ENCODE measurements at places on chromosomes 5 and 9. TPM values are rescaled to one million over a fixed set of nuclear protein-coding genes. Genes with fewer than 3 reads are reported as not detected.

BTNL3 gene
- total RNA-seq, result not detected

DNA sequence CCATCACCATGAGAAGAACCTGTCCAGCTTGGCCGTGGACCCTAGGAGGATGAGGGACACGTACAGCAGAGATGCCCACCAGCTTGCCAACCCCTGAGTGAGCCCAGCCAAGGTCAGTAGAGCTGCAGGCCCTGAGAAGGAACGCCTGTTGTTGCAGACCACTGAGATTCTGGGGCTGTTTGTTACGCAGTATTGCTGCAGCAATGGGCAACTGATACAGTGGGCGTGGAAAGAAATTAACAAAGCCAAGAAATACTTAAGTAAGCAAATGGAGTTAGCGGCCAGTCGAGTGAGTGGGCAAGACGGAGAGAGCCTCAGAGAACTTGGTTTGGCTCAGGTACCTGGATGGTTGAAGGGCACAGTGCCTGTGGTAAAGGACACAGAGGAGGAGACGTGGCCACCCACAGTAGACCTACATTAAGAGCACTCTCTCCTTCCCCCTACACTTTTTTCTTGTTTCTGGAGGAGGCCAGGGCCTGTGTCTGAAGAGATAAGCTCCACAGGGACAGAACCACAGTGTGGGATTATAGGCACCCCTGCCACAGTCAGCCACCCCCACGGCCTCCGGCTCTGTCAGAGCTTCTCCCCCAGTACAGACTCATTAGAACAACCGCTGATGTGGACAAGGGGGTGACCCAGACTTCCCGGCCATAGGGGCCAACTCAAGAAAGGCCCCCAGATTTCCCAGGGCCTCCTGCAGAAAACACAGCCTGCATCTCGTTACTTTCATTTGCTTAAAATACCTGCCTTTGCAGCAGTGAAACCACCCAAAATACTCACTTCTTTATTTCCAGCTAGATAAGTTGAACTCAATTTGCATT is 40.1 kb upstream of the GRHPR start:
- no peak overlapping the region for H3K27ac ChIP-seq
- H3K4me1 ChIP-seq, result no peaks in the 10 kb centered on the region
- no peak for DNase-seq
- H3K27me3 ChIP-seq, result no peaks in the 10 kb centered on the region
- H3K36me3 ChIP-seq, result no peaks in the 10 kb centered on the region

DNA sequence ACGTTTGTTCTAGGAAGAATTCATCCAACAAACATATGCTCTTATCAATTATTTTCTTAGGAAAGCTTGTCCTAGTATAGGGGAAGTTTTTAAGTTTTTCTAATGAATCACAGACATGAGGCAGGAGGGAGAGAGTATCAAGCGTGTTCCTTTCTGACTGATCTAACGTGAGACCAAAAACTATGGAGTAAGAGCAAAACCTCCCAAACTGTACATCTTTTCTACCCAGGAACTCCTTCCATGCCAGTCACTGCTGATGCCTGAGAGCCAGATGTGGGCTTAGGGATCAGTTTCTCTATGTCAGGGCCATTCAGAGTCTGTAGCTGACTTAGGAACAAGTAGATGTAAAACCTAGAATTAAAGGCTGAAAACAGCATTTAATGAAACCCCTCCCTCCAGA is 51.7 kb upstream of the NFIB start:
- no peaks in the 10 kb centered on the region for H3K36me3 ChIP-seq
- no peak overlapping the region for H3K4me3 ChIP-seq
- DNase-seq, result no peak
- no peak overlapping the region for H3K27ac ChIP-seq
- H3K27me3 ChIP-seq, result peaks cover 2% of the 10 kb centered on the region

CCL28 gene
- total RNA-seq, result 11.9 TPM

GRCh38 chr5:124373883-124374282 is 372.6 kb downstream of the ZNF608 start:
- DNase-seq, result no peak
- H3K36me3 ChIP-seq, result no peaks in the 10 kb centered on the region
- H3K27me3 ChIP-seq, result no peaks in the 10 kb centered on the region

DNA sequence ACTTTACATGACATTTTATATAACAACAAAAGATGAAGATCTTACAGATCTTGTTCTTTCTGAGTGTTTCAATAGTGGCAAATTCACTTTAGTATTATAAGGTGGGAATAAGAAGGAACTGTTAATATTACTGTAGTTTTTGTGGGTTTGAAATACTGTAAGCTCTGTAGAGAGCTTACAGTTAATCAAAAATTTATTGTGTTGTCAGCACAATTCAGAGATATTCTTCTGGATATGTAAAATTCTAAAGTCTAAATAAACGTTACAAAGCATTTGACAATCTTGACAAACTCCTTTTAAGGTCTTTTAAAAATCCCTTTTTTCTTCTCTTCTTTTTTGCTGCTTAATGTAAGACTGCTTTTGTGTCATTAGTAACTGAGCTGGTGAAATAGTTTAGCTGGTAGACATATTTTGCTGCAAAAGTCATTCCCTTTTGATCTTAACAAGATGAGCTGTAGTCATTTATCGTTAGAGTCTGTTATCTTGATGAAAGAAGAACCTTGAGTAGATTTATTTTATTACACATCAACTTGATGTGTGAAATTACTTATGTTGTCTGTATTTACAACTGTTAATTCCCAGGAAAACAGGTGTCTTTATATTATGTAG is 186.0 kb downstream of the WDR70 start:
- no peak overlapping the region for H3K4me3 ChIP-seq
- H3K4me1 ChIP-seq, result no peaks in the 10 kb centered on the region
- H3K36me3 ChIP-seq, result no peaks in the 10 kb centered on the region
- H3K27me3 ChIP-seq, result no peaks in the 10 kb centered on the region
- DNase-seq, result no peak

PCDHGB7 gene
- total RNA-seq, result not detected

TAF11L3 gene
- not detected for total RNA-seq

DNA sequence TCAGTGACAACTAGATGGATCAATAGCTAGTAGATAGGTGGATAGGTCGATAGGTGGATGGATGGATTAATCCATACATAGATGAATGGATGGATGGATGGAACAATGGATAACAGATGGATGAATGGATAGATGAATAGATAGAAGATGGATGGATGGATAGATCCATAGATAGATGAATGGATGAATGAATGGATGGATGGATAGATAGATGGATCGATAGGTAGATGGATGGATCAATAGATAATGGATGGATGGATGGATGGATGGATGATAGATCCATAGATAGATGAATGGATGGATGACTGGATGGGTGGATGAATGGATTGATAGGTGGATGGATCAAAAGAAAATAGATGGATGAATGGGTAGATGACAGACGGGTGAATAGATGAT is 5.1 kb downstream of the SLC6A3 start:
- H3K27ac ChIP-seq, result no peak overlapping the region
- no peak for DNase-seq
- H3K4me1 ChIP-seq, result no peaks in the 10 kb centered on the region

DNA sequence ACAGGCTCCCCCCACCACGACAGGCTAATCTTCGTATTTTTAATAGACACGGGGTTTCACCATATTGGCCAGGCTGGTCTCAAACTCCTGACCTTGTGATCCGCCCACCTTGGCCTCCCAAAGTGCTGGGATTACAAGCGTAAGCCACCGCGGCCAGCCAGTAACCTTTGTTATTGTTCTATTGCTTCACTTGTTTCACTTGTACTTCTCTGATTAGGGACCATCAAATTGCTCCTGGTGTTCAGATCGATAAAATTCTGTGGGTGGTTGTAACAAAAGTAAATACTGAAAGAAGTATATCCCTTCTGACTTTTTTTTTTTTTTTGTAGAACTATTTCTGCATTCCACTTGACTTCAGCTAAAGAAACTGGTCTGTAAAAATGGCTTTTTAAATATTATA is 445.5 kb upstream of the CDH10 start:
- H3K4me3 ChIP-seq, result no peak overlapping the region
- H3K27ac ChIP-seq, result no peak overlapping the region
- DNase-seq, result no peak
- H3K36me3 ChIP-seq, result no peaks in the 10 kb centered on the region
- no peaks in the 10 kb centered on the region for H3K4me1 ChIP-seq
- H3K27me3 ChIP-seq, result no peaks in the 10 kb centered on the region

DNA sequence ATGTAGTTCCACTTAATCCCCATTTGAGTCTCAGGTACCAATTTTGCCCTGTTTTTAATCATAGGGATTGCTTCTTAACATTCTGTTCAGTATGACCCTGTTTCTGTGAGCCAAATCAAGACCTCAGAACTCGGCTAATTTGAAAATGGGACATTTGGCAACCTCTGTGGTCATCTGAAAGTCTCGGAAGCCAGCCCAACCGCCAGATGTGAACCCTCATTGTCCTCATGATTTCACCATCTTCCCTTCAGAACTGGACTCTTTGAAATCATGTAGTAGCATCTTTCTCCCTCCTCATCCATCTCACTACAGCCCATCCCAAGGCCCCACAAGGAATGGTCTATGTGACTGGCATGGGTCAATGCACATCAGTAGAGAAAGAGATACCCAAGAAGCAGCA is 88.9 kb downstream of the S1PR3 start:
- DNase-seq, result no peak
- H3K36me3 ChIP-seq, result no peaks in the 10 kb centered on the region
- H3K4me1 ChIP-seq, result no peaks in the 10 kb centered on the region
- H3K27ac ChIP-seq, result no peak overlapping the region
- no peak overlapping the region for H3K4me3 ChIP-seq

DNA sequence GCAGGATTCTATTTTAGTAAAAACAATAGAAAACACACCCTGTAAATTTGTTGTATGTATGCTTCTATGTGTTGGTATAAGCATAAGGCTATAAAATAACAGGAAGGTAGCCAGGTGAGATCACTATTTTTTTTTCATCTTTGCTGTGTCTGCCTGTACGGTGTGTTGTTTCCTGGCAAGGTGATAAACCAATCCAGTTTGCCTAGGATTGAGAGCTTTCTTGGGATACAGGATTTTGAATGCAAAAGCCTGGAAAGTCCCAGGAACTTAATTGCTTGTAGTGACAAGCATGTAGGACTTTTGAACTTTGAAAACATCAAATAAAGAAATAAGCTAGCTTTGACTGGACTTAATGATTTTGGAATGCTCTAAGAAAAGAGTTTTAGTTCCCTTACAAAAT is 83.3 kb upstream of the RORB start:
- H3K4me3 ChIP-seq, result no peak overlapping the region
- no peaks in the 10 kb centered on the region for H3K4me1 ChIP-seq
- no peaks in the 10 kb centered on the region for H3K36me3 ChIP-seq
- no peak for DNase-seq
- no peaks in the 10 kb centered on the region for H3K27me3 ChIP-seq

DNA sequence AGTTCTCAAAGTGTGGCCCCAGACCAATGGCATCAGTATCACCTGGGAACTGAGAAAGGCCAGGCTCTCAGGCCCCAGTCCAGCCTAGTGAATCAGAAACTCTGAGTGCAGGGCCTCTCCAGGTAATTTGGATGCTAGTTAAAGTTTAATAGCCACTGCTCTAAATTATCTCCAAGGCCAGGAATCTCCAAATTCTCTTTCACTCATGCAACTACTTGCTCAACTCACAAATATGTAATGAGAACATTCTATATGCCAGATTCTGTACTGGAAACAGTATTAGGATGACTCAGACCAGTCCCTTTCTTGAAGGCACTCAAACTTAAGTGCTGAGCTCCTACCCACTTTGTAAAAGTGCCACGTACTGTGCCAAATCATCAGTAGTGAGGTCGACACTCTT is 84.6 kb downstream of the PAPPA start:
- H3K27me3 ChIP-seq, result no peaks in the 10 kb centered on the region
- H3K27ac ChIP-seq, result no peak overlapping the region
- no peaks in the 10 kb centered on the region for H3K4me1 ChIP-seq
- no peak for DNase-seq

OTP gene
- total RNA-seq, result not detected

BARX1 gene
- total RNA-seq, result not detected

DNA sequence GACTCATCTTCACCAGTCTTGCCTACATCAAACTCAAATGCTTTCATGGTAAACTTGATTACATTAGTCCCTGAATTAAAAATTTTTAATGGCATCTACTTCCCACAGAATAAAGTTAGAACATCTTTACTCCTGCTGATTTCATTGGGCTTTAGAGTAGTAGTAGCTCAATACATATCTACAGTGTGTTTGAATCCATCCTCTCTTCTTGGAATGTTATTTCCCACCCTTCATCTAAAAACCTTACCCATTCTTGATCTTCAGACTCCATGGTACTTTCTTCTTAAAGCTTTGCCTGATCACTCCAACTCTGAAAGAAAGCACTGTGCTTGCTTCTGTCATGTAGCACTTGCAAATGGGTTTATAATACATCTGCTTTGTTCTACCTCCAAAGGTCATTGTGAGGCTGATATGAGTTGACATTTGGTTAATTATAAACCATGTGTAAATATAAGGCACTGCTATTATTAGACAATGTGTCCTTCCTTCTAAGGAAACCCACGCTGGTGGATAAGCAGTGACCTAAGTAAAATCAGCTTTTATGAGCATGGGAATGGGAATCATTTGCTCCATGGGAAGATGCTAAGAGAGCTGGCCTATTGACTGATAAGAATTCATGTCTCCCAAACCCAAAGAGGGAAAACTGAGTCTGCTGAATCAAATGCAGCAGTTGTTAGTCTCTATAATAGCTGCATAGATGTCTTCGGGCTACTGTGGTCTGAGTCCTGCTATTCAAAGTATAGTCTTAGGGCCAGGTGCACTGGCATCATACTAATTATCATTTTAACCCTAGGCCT is 7.5 kb upstream of the PRLR start:
- no peak for DNase-seq
- H3K4me3 ChIP-seq, result no peak overlapping the region

DNA sequence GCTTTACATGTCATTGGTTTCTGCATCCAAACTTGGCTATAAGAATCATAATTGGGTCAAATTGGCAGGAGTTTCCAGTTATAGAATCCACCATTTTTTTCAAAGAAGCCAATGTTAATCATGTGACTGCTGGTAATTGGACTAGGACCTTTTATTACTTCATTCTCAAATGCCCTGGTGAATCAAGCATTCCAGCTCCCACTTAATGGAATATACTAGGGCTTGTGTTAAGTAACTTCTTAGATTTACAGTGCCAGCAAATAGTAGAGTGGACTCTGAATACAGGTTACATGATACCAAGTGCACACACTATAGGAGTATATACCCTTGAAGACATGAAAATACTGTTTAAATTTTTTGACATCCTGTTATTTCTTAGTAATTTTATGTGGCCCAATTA is 96.7 kb downstream of the NUDT12 start:
- no peak for DNase-seq
- peaks cover 4% of the 10 kb centered on the region for H3K27me3 ChIP-seq
- no peak overlapping the region for H3K4me3 ChIP-seq
- H3K4me1 ChIP-seq, result no peaks in the 10 kb centered on the region

ADGRD2 gene
- not detected for total RNA-seq

- H3K27me3 ChIP-seq, result no peaks in the 10 kb centered on the region
- DNase-seq, result no peak
- H3K4me1 ChIP-seq, result no peaks in the 10 kb centered on the region
- no peak overlapping the region for H3K4me3 ChIP-seq
These were observed 66.5 kb downstream of the COX7C start for GRCh38 chr5:86684222-86684621.

- H3K27me3 ChIP-seq, result peaks cover 18% of the 10 kb centered on the region
- H3K36me3 ChIP-seq, result peaks cover 10% of the 10 kb centered on the region
- peak overlapping the region; percentile 53 for H3K27ac ChIP-seq
- peaks cover 31% of the 10 kb centered on the region for H3K4me1 ChIP-seq
These were observed 1.6 kb upstream of the GADD45G start for GRCh38 chr9:89602978-89603766.

DMRT2 gene
- total RNA-seq, result not detected

GRCh38 chr5:56269216-56269927 is 36.2 kb upstream of the ANKRD55 start:
- peak; percentile 28 for DNase-seq
- H3K4me3 ChIP-seq, result no peak overlapping the region
- H3K27me3 ChIP-seq, result peaks cover 2% of the 10 kb centered on the region
- no peak overlapping the region for H3K27ac ChIP-seq
- no peaks in the 10 kb centered on the region for H3K36me3 ChIP-seq

HTR4 gene
- not detected for total RNA-seq

GRCh38 chr9:137172901-137173795 is 1.3 kb upstream of the TMEM210 start:
- H3K27me3 ChIP-seq, result peaks cover 30% of the 10 kb centered on the region
- DNase-seq, result no peak
